Sigmoid colon (tissue), 7 donors: ENCODE measurements at places on chromosomes 16 and 17. TPM values are rescaled to one million over a fixed set of nuclear protein-coding genes. Genes with fewer than 3 reads are reported as not detected.
A peak's percentile ranks its signal among the peaks of the same experiment; 100 is the strongest.

DNA sequence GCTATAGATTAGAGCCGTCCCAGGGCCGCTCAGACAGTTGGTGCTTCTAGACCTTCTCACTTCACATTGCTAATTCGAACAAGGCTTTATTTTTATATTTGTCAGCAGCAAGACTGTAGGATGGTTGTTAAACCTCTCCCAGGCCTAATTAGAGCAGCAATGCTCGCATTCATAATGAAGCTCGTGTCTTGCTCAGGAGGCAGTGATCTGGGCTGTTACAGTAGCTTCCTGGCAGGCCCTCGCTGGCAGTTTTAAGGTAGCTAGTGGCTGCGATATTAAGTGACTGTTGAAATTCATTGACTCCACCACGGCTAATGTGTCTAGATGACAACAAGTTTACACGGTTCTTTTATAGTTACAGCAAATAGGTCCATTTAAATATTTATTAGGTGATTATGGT lies 23.2 kb upstream of the ANKFN1 start:
- DNase-seq = no peak

GRCh38 chr17:45132572-45133463 lies 503 bp upstream of the PLCD3 start:
- DNase-seq = peak; percentile 94

- no peak for DNase-seq
Observed at GRCh38 chr16:17431012-17431411, 39.7 kb downstream of the XYLT1 start.

Gene SCIMP
- 3.4 TPM for total RNA-seq

GRCh38 chr16:76226481-76226880 lies 50.7 kb upstream of the CNTNAP4 start:
- no peak for DNase-seq

DNA sequence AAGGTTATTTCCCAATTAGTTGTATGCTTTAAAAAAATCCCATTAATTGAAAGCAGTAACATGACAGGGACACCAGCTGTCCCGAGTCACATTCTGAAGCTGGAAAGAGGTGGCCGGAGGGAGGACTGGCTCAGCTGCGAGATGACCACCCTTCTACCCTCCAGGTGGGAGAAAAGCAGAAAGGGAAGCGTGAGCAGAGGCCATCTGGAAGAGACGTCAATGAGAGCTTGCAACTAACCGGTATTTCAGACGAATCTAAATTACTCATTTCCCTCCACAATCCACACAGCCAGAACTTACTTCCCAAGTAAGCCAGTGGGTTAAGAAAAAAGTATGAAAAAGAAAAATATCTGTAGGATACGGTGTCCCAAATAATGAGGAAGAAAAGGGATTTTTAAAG lies 28.5 kb upstream of the SLC38A8 start:
- DNase-seq = no peak

Gene LPO
- total RNA-seq = not detected

Gene RND2
- total RNA-seq = 4.6 TPM

DNA sequence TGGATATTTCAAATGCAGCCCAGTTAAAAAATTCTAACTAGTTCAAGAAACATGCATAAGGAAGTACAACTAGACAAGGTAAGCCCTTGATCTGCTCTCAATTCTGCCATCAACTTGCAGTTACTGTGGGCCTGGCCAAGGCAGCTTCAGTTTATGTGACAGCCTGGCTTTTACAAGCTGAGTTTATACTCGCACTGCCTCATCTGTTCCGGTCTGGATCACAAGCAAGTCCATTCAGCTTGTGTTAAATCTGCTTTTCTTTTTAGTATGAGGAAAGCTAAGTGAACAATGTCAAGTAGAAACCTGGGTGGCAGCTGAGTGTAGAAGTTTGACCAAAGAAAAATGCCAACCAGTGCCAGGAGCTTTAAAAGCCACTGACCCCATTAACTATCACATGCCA lies 76.6 kb upstream of the CORO6 start:
- no peak for DNase-seq

Gene HEXD
- 23.9 TPM for total RNA-seq

DNA sequence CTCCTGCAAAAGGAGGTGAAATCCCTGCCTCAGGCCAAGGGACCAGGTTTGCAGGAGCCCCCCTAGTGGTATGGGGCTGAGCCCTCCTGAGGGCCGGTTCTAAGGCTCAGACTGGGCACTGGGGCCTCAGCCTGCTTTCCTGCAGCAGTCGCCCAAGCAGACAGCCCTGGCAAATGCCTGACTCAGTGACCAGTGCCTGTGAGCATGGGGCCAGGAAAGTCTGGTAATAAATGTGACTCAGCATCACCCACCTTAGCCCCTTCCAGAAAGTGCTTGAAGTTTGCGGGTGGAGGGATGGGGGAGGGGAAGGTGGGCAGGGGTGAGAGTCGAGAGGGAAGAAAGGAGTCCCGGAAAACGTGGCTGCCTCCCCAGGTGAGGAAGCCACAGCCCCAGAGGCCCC lies 2.1 kb downstream of the MC1R start:
- DNase-seq = no peak
